ENCODE measurements at places on chromosomes 7 and 10. TPM values are rescaled to one million over a fixed set of nuclear protein-coding genes. Genes with fewer than 3 reads are reported as not detected.
A peak's percentile ranks its signal among the peaks of the same experiment; 100 is the strongest.

DNA sequence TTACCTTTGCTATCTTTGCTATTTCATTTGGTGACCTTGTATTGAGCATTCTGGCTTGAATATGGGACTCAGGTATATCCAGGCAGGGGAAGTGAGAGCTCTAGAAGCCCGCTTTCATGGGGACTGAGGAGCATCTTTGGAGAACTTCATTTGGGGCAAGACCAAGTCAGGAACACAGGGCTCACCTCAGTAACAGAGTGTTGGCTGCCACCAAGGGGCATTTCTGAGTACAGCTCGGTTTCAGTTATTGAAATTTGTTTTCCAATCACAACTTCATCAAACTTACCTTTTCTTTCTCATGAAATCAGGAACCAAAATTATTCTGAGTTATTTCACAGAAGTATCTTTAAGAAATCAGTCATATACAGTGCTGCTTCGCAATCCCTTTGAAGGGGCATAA lies 337.2 kb downstream of the C7orf25 start:
- H3K27ac ChIP-seq = no peak overlapping the region
- no peak for DNase-seq
- H3K4me1 ChIP-seq = peaks cover 6% of the 10 kb centered on the region
- H3K4me3 ChIP-seq = no peak overlapping the region
- no peaks in the 10 kb centered on the region for H3K27me3 ChIP-seq
- H3K36me3 ChIP-seq = no peaks in the 10 kb centered on the region

- peaks cover 2% of the 10 kb centered on the region for H3K27me3 ChIP-seq
- no peak overlapping the region for H3K4me3 ChIP-seq
- H3K4me1 ChIP-seq = peaks cover 7% of the 10 kb centered on the region
- no peak overlapping the region for H3K27ac ChIP-seq
- no peaks in the 10 kb centered on the region for H3K36me3 ChIP-seq
Measured at GRCh38 chr7:4127909-4128560, 554.1 kb upstream of the FOXK1 start.

DNA sequence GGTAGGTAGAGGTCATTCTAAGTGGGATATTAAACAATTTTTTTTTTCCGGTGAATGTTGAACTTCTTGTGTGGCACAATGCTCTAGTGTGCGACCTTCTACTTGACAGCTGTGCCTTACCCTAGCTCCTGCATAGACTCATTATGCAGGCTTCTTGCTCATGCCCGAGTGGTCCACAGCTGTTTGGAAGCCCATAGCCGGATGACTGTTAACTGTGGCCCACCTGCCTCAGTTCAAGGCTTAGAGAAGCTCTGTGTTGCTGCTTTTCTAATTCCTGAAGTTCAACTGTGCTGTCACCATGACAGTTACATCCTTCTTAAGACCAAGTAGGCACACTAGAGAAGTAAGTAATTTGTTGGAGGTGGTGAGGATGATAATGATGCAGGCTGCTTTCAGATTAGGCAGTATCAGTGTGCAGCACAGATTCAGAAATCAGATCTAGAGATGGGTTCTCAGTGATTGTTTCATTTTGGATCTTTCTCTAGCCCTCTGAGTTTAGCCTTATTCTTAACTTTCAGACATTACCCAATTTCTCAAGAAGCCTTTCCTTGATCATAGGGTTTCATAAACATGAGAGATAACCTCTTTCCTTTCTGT lies 278.4 kb downstream of the PHF14 start:
- H3K4me3 ChIP-seq = no peak overlapping the region
- no peaks in the 10 kb centered on the region for H3K36me3 ChIP-seq
- no peaks in the 10 kb centered on the region for H3K4me1 ChIP-seq
- DNase-seq = peak; percentile 5

DNA sequence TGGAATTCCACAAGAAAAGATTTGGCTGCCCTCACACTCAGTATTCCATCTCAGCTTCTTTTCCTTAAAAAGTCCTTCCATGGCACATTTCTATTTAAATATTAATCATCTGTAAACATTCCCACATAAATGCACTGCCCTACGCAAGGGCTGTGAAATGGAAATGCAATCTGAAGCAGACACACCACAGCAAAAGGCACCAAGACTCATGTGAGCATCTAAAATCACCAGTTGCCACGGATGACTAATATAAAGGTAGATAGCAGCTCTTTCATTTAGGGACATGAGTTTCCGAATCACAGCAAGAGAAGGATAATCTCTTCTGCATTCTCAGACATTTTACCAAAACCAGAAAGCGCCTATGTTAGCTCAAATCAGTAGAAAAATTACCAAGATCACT lies 31.6 kb downstream of the COA1 start:
- no peaks in the 10 kb centered on the region for H3K27me3 ChIP-seq
- peaks cover 4% of the 10 kb centered on the region for H3K4me1 ChIP-seq
- no peak for DNase-seq
- H3K36me3 ChIP-seq = no peaks in the 10 kb centered on the region

Gene DPCD
- polyA plus RNA-seq = 17.6 TPM
